ENCODE measurements at places on chromosomes 12 and 14.

- DNase-seq = no peak
Observed at GRCh38 chr12:119385659-119386058, 51.1 kb downstream of the CCDC60 start.

DNA sequence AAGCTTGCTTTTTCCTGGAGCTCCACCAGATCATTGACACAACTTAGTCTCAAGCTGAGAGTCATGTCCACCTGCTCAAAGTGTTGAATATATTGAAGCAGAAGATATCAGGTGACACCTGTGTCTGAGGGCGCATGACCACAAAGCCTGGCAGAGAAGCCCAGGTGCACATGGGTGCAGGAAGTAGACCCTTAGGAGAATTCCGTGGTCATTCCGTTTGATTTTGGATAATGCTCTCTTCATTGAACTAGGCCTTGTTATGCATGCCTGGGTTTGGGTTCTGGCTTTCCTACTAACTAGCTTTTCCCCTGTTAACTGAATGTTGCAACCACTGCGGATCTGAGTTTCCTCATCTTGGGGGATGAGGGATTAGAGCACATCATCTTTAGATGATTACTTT is 7.1 kb downstream of the ARHGDIB start:
- no peak for DNase-seq

DNA sequence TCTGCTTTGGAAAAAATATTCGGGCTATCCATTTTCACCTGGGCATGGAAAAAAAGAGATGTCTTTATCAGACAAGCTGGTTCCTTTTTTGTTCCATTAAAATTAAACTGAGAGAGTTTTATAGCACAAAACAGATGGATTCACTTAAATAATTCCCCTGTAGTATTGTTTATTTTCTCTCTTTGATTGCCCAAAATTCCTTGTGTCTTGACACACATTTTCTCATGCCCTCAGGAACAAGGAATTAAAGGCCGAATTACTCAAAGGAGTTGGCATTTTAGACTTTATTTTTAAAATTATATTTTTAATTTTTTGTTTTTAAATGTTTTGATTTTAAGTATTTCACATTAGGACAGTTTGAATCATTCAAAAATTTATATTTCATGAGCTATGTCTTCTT is 69.6 kb upstream of the SLCO1C1 start:
- no peak for DNase-seq

GRCh38 chr12:77560714-77561113 is 270.0 kb upstream of the NAV3 start:
- no peak for DNase-seq

GRCh38 chr14:102362545-102363181 is at the start of the genes CINP and TECPR2:
Gene CINP (minus strand): TSS chr14:102362890. CDS start chr14:102362851, 39 bp downstream.
Gene TECPR2 (plus strand): TSS chr14:102362941. CDS start chr14:102376722, 13,781 bp downstream.
- peak; percentile 87 for DNase-seq

- DNase-seq = no peak
Observed at GRCh38 chr12:16437926-16438325, 90.5 kb downstream of the MGST1 start.

DNA sequence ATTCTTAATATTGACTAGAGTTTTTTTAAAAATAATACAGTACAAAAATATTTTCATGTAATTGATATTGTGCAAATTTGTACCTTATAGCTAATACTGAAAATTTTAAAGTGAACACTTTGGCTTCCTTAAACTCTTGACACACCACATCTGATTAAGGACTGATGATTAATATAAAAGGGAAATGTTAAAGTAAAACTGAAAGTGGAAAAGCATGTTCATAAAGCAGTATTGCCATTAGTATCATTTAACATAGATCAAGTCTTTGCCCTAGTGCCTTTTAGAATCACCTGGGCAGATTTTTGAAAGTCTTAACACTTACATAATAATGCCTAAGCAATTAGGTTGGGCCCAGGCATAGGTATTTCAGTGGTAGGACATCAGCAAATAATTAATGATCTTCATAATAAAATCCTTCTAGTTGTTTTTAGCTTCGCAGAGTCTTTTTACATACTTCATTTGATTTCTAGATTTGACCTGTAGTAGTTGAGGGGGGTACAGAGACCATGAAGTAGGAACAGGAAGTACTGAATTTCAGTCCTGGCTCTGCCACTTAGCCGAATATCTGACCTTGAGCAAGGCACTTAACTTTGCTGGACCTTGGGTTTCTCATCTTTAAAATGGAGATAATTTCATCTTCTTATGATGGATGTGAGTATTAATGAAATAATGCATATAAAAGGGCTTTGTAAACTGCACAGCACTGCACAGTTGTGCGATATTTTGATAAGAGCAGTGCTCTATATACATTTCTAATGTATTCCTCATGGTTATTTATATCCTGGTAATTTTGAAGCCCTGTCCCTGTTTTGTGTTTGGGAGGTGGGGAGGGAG is 43.7 kb downstream of the MARK3 start:
- DNase-seq = no peak

DNA sequence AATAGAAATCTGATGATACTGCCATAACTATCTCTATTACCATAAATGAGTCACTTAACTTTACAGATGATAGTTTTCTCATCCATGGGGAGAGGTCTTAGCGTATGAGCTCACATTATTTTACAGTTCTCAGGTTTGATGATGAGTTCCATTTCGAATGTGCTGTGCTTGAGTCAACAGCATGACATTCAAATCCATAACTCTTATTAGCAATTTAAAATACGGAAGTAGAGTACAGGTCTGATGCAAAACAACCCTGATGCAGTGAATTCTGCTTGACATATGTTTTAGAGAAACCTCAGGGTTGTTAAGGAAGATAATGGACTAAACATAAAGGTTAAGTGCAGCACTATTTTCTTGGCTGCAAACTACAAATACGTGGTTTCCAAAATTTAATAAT is 30.0 kb downstream of the C14orf39 start:
- DNase-seq = no peak

GRCh38 chr12:79098530-79098929 is 234.0 kb downstream of the SYT1 start:
- no peak for DNase-seq

DNA sequence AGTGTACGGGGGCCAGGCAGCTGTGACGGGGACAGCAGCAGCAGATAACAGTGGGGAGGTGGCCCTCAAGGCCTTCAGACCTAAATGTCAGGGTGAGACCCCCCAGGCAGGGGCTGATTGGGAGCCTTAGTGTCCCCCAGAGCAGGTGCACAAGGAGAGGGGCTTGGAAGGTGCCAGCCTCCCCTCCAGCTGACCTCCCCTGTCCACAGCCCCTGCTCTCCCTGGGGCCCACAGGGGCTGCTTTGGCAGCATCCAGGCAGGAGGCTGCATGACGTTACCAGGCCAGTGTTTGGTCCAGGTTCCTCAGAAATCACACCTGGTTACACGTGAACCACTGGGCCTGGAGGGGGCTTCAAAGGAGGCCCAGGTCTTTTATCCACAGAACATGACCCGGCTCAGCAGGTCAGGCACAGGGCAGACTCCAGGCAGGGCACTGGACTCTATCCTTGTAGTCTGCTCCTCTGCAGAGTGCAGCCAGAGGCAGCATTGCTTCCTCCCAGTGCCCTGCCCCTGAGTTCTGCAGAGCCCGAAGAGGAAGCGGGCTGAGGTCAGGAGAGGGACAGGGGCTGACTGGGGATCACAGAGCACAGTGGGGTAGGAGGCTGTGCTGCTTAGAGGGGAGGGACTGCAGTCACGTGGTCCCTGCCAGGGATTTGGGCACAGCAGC is 2.6 kb upstream of the TRMT61A start:
- no peak for DNase-seq

DNA sequence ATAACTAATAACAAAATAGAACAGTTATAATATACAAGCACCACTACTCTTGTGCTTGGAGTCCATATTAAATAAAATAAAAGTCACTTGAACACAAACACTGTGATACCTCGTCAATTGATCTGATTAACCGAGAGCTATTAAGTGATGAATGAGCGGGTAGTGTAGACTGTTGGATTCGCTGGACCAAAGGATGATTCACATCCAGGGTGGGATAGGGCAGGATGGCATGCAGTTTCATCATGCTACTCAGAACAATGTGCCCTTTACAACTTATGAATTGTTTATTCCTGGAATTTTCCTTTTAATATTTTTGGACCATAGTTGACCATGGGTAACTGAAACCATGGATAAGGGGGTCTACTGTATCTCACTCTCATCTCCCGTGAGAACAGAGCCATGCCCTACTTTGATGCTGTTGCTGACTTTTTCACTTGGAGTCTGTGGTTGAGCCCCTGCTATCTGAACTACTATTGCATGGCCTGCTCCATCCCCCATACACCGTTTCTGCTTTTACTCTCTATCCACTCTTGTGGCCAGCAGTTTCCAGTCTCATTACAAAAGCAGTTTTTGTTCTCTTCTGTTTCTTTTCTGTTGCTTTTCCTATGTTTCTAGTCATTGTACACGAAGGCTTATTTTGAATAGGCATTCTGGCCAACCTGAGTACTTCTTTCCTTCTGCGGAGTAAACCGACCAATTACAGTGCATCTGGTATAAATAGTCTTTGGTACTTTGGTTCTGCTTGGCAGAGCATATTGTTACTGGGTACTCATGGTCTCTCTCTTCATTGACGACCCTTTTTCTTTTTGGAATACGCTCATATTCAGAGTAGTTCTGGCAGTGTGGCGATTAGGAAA is 12.2 kb downstream of the TMTC2 start:
- no peak for DNase-seq

DNA sequence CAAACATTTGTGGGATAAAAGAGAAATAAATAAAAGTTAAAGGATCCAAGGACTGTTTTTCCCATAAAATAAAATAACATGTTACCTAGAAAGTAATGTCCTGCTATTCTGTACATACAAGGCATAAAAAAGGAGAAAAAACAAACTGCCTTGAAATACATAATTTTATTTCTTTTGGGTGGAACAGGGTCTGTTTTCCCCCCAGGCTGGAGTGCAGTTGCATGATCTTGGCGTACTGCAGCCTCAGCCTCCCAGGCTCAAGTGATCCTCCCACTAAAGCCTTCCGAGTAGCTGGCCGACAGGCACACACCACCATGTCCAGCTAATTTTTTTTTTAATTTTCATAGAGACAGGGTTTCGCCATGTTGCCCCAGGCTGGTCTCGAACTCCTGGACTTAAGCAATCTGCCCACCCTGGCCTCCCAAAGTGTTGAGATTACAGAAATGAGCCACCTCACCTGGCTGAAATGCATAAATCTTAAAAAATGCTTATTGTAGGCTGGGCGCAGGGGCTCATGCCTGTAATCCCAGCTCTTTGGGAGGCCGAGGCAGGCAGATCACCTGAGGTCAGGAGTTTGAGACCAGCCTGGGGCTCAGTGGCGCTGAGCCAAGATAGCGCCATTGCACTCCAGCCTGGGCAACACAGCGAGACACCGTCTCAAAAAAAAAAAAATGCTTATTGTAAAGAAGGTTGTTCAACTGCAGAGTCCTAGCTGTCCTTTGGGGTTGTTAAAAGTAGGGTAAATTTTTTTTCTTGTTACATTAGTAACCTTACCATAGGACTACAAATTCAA is 4.1 kb upstream of the TUBA1C start:
- DNase-seq = no peak

- DNase-seq = no peak
Observed at GRCh38 chr12:62128175-62128975, 131.8 kb upstream of the USP15 start.

DNA sequence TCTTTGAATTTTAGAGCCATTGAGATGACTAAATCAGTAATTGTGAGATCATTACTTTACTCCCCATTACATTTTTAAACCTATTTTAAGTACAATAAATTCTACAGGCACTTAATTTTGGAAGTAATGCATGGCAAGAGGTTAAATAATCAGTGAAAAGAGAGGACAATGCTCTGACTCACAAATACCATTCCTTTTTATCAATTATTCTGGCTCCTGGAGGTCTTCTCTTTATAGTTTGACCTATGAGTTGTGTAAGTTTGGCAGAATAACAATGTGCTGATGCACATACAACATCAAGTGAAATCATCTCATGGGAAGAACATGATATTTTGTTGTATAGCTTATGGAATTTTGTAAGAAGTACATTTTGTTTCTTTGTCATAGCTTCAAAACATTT is 166.7 kb downstream of the TMTC3 start:
- no peak for DNase-seq

GRCh38 chr12:105253866-105254513 is 18.0 kb upstream of the APPL2 start:
- DNase-seq = no peak

- no peak for DNase-seq
Observed at GRCh38 chr12:54529581-54529980, 19.8 kb upstream of the PDE1B start.

- no peak for DNase-seq
Observed at GRCh38 chr12:95614390-95614982, 63.2 kb upstream of the USP44 start.

GRCh38 chr14:78764645-78765044 is 594.5 kb downstream of the NRXN3 start:
- no peak for DNase-seq

DNA sequence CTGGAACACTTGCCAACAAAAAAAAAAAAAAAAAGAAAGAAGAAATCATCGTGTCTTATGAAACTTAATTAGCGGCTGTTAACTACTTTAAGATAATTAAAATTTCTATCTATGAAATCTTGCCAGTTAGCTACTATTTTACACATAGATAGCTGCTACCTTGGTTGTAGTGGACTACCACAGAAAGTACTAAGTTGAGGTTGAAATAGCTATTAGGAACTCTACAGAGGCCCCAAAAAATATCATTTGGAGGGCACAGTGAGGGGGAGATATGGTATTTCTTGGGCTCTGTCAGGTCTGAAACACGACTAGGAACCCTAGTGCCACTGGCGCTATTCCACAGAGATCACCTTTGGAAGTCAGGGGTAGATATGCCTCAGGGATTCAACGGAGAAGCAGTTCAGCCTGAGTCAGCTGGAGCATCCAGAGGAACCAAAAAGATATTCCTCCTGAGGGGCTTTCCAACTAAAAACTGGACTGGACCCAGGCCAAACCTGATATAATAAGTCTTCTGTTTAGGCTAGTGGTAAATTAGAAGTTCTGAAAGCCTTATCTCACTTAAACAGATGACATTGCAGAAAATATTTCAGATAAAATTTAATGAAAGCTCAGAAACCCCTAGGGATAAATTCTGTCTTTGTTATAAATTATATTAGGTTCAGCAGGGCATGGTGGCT is 126.1 kb downstream of the EPS8 start:
- DNase-seq = no peak

DNA sequence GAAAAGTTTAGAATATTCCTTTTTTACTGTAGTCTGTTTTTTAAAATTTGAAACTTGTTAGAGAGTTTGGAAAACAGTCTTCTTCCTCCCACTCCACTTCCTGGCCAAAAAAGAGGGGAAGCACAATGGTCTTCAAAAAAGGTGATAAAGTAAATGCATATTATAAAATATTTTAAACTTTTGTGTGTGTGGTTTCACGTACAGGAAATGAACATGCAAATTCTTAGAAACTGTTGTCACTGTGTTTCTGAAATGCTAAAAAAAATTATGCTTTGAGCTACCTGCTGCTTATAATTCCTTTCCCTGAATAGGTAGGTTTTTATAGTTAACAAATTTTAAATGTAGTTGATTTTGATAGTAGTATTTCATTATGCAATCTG is 2.9 kb downstream of the FGFR1OP2 start:
- DNase-seq = no peak

DNA sequence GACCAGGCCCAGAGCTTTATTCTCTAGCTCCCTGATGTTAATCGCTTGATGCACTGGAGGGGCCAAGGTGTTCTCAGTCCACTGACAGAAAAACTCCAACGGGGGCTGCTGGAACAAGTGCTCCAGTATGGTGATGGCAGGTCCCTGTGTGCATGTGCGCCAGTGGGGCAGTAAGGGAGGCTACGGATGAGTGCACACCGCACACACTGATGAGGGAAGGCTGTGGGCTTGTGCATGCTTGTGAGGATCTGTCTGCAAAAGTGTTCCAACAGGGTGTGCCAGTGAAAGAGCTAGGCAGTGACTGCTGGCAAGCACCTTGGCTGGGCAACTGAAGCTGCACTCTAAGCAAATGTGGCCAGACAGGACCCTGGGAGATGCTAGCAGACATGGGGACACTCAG is 229.7 kb upstream of the FOXG1 start:
- DNase-seq = no peak
